Hematopoietic multipotent progenitor cell treated with erythropoietin and hydrocortisone succinate and interleukin-3 and kit ligand, for 4 days (in vitro differentiated cells): ENCODE measurements at places on chromosomes 13 and 19.
A peak's percentile ranks its signal among the peaks of the same experiment; 100 is the strongest.

GRCh38 chr19:44903602-44904425, 1.8 kb upstream of the APOE start:
- DNase-seq, result peak; percentile 83

DNA sequence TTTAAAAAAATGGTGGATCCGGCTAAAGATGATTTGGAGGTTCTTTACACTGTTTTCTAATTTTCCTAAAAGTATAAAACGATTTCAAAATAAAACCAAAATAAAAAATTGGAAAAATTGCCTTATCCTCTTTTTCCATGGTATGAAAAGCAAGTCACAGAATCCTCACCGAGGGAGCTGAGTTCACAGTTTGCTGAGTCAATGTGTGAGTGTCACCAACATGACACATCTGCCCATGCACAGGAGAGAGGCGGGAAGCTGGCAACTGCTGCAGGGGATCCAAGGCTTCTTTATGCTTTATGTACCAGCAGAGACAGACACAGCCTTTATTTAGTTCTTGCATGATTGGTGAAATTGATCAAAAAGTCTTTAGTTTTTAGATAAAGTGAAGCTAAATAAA, 157.8 kb downstream of the TNFSF13B start:
- DNase-seq, result no peak

GRCh38 chr19:46784262-46785053, 3.9 kb downstream of the SLC1A5 start:
- DNase-seq, result peak; percentile 97

DNA sequence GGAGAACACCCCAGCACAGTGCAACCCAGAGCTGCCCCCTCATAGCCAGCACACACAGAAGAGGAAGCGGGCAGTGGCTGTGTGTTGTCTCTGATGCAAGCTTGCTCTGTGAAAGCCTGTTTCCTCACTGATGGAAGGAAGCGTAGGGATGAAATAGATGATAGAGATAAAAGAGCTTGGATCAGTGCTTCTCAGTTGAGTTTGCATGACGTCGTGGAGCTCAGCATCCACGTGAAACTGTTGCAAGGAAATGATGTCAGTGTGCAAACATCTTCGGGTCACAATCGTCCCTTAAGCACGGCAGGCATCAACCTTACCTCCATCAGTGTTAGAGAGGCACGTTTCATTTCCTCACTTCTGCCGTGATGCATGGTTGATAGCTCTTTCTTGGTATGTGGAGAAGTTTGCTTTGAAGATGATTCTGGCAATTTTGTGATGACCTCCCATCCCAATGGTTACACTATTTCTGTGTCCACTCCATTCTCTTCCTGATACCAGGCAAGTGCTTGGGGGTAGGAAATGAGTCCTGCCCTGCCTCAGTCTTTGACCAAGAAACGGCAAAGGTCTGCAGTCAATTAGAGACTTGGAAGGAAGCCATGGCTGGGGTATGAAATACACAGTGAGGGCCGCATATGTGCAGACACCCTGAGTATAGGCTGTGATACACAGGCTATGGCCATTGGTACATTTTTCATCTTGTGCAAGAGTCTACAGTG, 183.0 kb downstream of the ZNF536 start:
- no peak for DNase-seq

DNA sequence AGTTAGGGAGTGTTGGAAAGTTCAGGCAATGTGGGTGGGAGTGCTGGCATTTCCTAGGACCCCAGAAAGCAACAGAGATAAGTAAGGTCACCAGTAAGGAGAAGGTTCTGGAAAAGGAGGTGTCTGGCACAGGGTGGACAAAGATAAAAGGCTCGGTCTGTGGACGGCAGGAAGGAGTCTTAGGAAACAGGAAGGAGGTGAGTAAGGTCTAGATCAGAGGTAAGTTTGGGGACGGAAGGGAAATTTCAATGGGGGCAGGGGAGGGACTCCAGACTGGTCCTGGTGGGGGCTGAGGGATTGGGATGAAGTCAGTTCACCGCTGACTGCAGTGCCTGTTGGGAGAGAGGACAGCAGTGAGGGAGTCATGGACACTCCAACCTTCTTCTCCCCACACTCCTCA, 7.8 kb upstream of the OPA3 start:
- DNase-seq, result no peak

DNA sequence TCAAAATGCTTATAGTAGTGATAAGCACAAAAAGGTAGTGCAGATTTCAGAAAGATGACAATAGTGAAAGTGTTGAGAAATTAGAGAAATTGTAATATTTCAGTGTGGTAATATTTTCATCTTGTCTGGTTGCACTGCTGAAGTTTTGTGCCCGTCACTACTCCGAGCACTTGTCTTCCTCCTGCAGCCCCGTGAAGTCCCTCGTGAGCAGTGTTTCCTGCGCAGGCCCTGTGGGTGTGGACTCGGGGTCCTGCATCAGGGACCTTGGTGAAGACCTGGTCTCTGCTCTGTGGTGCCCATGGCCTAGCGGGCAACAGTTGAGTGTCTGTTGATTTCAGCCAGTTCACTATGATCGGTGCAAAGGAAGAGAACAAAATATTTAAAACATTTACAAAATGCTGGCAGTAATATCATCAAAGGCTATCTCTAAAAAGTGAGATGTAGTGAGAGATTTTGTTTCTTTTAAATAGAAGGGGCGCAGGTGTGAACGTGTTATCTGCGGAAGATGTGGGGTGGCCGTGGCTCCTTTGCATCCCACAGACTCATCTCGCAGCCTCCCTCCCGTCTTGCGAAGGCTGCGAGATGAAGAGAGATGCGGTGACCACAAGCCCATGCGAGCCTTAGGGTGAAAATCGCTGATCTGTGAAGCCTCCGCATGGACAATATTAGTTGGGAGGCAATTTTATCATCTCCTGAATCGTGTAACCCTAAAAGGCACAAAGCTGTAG, 27.7 kb upstream of the DCUN1D2 start:
- DNase-seq, result no peak

- no peak for DNase-seq
Observed at GRCh38 chr19:56980906-56981305, 138.9 kb upstream of the USP29 start.

GRCh38 chr19:40908976-40909375, 26.9 kb upstream of the CYP2A7 start:
- DNase-seq, result peak; percentile 40

- no peak for DNase-seq
Observed at GRCh38 chr19:34256835-34257558, 2.6 kb downstream of the GARRE1 start.

GRCh38 chr19:7636691-7637373, at the start of gene STXBP2:
TSS of gene STXBP2 (plus strand) at chr19:7637110. CDS start at chr19:7637150, 40 bp downstream.
- peak; percentile 87 for DNase-seq

- DNase-seq, result no peak
Observed at GRCh38 chr19:14409146-14410023, 9.8 kb downstream of the DDX39A start.

DNA sequence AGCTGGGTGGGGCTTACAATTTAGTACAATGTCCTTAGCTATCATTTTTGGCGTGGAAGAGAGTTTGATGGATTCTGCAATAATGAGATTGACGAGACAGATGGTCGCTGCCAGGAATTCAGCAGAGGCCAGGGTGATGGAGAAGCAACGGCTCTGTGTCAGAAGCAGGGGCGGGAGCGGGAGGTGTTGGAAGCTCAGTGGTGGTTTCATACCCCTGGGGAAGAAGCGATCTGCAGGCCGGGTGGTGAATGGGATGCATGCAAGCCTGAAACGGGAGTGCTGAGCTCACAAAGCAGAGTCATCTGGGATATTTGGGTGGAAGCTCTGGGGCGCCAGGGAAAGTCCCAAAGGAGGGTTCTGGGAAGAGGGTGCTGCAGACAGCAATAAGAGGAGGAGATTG, 370.8 kb downstream of the ZNF536 start:
- no peak for DNase-seq

GRCh38 chr13:30325668-30326067, 18.3 kb upstream of the KATNAL1 start:
- no peak for DNase-seq

GRCh38 chr13:97279913-97280312, 57.8 kb downstream of the MBNL2 start:
- no peak for DNase-seq

DNA sequence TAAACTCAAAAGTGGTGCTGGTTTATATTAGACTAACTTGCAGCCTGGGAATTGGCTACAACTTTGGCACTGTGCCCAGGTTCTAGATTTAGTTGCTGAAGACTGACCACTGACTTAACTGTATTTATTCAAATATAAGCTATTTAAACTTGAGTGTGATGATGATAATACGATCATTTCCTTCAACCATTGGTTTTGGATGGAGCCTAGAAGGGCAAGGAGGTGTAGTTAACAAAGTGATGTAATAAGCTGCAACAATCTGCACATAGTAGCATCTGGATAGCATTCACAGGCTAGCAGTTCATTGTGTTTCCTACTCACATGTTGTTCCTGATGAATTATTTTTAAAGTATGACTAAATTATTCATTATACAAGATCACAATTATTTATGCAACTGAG, 55.2 kb upstream of the DACH1 start:
- DNase-seq, result no peak

GRCh38 chr13:22077205-22077683, 406.4 kb downstream of the FGF9 start:
- no peak for DNase-seq

DNA sequence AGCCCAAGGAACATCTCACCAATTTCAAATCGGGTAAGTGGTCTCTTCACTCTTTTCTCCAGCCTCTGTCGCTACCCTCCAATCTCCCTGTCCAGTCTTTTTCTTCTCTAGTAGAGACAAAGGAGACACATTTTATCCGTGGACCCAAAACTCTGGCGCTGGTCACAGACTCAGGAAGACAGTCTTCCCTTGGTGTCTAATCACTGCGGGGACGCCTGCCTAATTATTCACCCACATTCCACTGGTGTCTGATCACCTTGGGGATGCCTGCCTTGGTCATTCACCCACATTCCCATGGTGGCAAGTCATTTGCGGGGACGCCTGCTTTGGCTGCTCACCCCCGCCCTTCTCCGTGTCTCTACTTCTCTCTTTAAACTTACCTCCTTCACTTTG, 13.8 kb upstream of the OR10H1 start:
- DNase-seq, result no peak

DNA sequence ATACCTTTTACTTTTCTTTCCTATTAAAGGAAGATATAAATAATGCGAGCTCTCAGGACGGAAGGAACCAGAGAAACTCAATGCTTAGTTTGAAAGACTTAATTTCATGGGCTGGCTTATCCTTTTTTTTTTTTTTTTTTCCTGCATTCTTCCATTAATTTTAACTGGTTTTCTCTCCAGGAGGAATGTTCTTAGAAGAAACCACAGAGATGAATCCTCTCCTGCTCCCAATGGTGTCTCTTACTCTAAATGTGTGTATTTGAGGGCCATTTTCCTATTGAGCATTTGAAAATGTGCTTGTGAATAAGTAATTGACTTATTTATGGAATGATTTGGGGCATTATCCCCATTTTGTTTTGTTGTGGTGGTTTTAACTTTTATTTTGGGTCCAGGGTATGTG, 494.9 kb downstream of the FOXO1 start:
- no peak for DNase-seq

- DNase-seq, result no peak
Observed at GRCh38 chr19:42129399-42130253, 2.6 kb downstream of the POU2F2 start.

- DNase-seq, result no peak
Observed at GRCh38 chr13:27962128-27962841, 6.8 kb downstream of the CDX2 start.

DNA sequence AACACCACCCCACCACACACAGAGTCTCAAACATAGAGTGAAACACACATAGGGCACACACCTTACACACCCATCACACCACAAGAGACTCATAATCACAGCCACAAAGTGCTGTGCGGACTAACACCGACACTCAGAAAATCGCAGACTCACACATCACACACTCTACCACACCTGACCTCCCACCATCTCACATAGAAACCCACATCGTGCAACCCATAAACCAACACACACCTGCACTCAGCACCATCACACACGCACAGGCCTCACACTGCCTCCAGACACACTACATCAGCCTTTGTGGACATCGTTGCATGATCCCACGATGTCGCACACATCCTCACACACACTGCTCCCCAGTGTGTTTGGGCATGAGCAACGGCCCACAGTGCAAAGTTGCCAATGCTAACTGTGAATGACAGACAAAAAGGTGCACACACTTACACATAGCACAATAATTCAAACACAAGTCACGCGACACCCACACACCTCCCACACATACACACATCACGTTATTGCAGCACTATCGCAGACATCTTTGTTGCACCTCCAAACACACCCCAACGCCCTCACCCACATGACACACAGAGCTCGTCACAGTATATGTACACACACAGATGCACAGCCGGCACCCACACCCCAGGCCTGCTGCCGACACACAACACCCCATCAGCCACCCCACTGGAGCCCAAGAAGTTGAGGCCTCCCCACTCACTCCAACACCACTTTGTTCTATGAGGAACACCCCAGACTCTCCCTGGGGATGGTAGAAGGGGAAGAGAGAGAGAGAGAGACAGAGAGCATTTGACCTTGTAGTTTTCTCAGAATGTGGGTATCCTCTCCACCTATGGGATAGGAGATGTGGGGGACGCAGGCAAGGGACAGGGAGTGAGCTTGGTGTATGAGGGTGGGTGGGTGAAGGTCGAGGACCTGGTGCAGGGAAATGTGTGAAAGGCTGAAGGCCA, 1.2 kb upstream of the ATP1A3 start:
- DNase-seq, result no peak

- DNase-seq, result no peak
Observed at GRCh38 chr13:27466513-27466912, 16.1 kb upstream of the MTIF3 start.

DNA sequence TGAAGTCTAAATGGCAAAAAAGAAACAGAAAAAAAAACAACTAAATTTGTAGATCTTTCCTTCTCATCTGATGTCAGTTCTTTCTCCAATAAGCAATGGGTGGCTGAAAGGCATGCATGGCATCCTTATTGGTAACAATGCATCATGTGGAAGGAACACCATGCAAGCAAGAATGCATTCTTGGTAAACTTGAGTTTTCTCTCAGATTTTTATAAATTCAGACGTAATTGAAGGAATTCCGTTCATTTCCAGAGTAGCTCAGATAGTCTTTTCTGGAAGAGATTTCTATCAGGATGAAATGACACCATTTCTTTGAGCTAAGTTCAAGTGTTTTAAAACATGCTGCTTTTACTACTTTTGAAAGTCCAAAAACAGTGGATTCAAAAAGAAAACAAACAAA, 373.0 kb downstream of the COG6 start:
- DNase-seq, result no peak

- peak; percentile 75 for DNase-seq
Observed at GRCh38 chr19:6459262-6460098, at the start of gene SLC25A23. TSS of gene SLC25A23 (minus strand) at chr19:6459792. CDS start at chr19:6459628, 164 bp downstream.

DNA sequence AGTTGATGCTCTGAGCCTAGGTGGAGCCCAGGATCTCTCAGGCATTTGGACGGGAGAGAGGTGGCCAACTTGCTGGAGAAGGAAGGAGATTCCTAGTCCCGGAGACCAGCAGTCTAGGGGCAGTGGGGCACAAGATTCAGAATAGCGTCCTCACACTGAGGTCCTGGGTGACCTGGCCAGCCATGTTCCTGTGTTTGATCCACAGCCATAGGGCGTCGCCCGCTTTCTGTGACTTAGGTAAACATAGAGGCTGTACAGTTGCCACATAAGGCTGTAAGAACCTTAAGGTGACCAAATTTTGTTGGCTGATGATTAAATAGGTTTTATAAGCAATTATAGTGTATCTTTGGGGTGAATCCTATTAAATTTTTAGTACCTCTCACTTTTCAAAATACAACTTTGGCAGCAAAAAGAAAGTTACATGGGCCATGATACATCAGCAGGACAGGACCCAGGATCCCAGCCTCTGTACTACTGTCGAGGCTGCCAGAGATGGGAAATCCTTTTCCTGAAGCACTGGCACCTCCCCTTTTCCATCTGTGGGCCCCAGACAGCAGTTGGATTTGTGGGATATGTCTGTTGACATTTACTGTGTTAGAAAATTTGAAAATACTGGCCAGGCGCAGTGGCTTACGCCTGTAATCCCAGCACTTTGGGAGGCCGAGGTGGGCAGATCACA, 37.5 kb downstream of the TSSK6 start:
- no peak for DNase-seq
